ENCODE measurements at places on chromosomes 13 and 19.
A peak's percentile ranks its signal among the peaks of the same experiment; 100 is the strongest.

DNA sequence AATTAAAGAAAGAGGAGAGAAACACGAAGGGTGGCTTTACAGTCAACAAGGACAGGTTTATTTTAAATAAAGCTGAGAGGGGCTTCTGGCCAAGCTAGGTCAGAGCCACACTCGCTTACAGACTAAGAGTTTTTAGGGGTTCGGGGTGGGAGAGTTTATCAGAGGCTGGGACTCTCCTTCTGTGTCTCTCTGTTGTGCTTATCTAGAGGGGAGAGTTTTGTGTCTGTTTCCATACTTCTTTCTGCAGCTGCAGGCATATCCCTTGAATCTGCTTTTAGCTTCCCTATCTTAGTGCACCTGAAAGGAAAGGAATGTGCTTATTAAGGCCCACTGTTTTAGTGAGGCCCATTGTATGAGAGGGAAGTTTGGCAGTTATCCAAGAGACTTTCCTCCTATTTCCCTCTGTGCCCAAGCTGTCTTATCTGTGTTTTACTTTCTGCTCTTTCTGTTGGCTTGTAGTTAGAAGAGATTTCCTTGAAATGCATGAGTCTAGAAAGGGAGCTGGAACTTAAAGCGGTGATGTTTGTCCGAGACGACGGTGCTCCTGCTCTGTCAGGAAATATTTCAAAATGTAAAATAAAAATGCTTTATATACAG, 275.3 kb downstream of the KCTD12 start:
- no peak for DNase-seq

GRCh38 chr13:98475522-98475921, 101.4 kb downstream of the STK24 start:
- DNase-seq = no peak

- peak; percentile 53 for DNase-seq
Observed at GRCh38 chr19:1401138-1401888, at the start of gene GAMT. Gene GAMT, minus strand, starts transcription at chr19:1401542. Its CDS starts 66 bp downstream, at chr19:1401476.

DNA sequence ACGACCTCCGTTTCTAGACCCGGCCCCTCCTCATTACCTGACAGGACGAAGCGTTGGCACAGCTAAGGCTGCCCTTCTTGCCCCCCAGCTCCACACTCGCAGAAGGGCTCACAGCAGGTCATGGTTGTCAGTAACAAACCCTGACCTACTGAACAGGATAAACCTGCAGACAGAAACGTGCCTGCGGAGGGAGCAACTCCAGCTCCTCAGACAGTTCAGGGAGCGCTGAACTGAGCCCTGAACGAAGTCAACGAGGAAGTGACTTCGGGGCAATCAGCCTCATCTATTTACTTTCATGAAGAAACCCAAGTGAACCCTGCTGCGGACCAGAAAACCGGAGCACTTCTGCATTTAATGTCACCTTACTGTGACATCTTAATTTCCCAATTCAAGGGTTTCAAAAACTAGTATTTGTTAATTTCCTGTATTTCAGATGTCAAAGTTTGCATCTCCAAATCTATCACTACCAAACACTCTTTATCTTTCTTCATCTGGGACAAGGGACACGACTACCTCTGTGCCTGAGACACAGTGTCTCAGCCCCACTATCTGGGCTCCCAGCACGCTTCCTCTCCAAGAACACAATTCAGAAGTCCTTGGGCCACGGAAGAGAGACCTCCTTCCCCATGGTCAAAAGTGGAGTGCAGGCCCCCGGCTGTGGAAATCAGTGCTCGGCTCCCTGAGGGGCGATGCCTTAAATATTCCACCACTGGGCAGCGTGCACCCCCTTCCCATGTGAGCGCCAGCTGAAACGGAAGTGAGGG, 40.2 kb downstream of the CARS2 start:
- DNase-seq = no peak

GRCh38 chr13:112249644-112250610, 126.2 kb upstream of the SPACA7 start:
- DNase-seq = no peak

GRCh38 chr13:74741732-74742131, 607.5 kb upstream of the KLF12 start:
- no peak for DNase-seq

- no peak for DNase-seq
Observed at GRCh38 chr19:44005973-44006372, 3.2 kb downstream of the ZNF230 start.

DNA sequence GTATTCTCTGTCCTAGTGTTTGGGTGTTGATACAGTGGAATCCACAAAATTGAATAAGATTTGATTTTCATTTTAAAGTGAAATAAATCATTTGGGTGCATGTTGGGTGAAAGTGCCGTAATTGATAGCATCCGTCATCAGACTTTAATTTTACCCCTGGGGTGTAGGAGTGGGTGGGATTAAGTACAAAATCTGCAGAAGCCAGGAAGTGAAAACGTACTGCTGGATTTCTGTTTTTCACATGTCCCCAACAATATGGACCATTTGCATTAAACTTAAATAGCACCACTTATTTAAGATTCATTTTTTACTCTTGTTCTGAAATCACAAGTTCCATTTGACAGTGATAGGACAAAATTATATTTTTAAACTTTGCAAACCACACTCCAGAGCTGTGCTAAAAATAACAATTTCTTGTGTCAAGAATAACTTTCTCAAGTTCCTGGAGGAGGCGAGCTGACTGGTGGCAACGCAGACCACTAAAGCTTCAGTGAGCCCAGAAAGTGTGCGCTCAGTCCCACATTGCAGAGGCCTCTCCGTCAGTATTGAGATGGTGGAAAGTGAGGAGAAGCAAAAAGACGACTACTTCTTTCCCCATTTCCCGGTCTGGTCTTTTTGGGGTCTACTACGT, 71.3 kb downstream of the ARHGEF7 start:
- DNase-seq = no peak

DNA sequence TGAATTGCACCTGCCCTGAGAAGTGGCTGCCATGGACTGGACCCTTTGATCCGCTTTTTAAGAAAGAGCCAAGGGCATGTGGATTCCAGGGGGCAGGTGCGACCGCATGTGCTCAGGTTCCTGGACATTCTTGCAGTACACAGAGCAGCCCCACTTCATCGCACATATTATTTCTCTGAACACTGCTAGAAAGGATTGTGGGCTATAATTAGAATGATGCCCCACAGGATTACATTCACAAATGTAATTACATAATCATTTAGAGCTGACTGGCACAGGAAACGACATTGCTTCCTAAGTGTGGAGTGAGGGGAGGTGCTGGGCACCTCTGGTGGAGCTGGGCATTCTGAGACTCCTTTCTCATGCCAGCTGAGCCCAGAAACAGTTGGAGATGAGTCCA, 37.5 kb upstream of the VSTM2B start:
- no peak for DNase-seq

DNA sequence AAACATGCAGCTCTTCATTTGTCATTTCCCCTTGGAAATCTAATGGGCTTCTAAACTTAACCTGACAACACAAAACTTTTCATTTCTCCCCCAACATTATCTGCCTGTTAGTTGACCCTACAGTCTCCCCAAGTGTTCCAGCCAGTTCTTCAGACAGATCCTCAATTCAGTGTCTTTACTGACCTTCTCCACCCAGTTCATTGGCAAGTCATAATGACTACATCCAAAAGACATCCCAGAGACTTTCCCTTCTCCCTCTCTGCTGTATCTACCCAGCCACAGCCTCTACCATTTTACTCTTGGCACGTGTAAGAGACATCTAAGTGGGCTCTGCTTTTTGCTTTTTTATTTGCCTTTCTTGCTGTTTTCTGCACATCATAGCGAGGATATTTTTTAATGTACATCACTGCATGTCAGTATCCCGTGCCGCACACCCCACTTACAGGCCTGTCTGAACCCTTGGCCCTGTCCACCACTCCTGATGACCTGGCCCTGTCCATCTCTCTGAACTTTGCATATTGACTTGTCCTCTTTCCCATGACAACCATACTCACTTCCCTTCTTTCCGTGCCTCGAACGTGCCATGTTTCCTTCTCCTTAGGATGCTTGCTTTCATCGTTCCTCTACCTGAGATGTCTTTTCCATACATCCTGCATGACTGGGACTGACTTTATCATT, 391.9 kb downstream of the IRS2 start:
- DNase-seq = no peak

- no peak for DNase-seq
Observed at GRCh38 chr13:92197669-92198068, 799.2 kb downstream of the GPC5 start.
